ENCODE measurements at places on chromosomes 7 and 10.

GRCh38 chr7:29196971-29197595 is 2.5 kb downstream of the CHN2 start:
- DNase-seq = no peak

- DNase-seq = no peak
These were observed 67.6 kb downstream of the DOCK1 start for GRCh38 chr10:126972635-126973414.

- DNase-seq = no peak
These were observed 386.8 kb upstream of the POT1 start for GRCh38 chr7:125316466-125316865.

DNA sequence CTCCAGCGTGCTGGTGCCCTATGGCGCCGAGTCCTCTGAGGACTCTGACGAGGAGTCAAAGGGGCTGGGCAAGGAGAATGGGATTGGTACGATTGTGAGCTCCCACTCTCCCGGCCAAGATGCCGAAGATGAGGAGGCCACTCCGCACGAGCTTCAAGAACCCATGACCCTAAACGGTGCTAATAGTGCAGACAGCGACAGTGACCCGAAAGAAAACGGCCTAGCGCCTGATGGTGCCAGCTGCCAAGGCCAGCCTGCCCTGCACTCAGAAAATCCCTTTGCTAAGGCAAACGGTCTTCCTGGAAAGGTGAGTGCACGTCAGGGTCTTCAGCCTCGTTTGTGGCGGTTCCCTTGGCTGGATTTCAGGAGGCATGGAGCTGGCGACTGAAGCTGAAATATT is 118.8 kb downstream of the ANKRD61 start:
- DNase-seq = no peak

DNA sequence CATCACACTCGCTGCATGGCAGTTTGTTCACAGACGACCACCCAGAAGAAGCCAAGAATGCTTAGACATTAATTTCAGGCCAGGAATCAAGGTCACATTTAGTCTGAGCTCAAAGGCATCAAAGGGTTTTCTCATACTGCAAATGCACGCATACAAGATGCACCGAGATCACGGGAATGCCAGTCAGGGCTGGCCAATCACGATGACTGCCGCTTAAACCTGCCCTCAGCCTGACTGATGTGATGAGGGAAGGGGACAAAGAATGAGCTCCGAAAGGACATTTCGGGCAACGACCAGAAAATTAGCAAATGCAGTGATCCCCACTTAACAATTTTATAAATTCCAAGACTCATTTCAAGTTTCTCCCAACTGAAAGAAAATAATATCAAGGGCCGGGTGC is 20.2 kb downstream of the CTBP2 start:
- no peak for DNase-seq

DNA sequence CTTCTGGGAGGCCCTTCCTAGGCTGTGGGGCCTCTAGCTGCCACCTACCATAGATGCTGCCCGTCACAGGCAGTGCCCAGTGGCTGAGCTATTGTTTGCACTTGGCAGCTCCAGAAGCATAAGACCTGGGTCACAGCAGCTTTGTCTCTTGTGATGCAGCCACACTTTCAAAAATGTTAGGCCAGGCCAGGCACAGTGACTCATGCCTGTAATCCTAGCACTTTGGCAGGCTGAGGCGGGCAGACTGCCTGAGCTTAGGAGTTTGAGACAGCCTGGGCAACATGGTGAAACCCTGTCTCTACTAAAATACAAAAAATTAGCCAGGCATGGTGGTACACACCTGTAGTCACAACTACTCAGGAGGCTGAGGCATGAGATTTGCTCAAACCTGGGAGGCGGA is 9.5 kb upstream of the KAZALD1 start:
- no peak for DNase-seq

Measured in stimulated activated naive CD8-positive, alpha-beta T cell treated with anti-CD3 and anti-CD28 coated beads, Interleukin-15, Interleukin-2, amounts not matched to agents 100 U/mL and 50 U/mL, for 24 hours (primary cell).